ENCODE measurements at places on chromosomes 3 and 15.

DNA sequence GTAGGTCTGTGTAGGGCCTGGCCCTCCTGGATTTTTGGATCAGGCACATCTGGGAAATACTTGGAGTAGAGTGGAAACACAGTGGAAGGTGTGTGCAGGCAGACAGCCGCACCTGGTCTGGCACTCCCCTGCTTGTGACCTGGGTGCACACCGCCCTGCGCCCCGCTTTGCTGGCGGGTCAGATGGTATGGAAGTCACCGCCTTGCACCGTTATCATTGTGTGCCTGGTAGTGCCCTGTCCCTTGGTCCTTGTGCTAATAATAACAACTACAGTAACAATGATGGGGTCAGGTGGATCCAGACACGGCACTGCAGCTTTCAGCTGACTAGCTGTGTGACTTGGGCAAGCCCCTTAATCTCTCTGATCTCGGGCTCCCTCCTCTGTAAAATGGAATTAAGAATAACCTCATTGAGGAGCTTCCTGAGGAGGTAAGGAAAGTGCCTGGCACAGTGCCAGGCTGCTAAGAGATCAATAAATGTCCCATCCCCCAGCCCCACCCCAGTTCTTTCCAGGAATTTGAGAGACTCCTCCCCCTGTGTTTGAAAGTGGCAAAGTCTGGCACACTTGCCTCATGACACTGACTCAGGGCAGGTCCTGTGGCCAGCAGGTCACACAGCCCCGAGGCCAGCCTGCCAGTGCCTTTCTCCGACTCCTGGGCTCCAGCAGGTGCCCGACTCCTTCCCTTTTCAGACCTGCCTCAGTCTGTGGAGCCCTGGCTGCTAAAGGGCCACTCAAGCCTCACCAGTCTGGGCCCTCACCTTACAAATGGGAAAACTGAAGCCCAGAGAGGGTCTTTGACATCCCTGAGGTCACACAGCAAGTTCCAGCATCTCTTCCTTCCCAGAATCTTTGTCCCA is 9.8 kb downstream of the ISG20 start:
- no peak for DNase-seq

- no peak for DNase-seq
Observed at GRCh38 chr3:87435926-87436620, 159.7 kb upstream of the POU1F1 start.

DNA sequence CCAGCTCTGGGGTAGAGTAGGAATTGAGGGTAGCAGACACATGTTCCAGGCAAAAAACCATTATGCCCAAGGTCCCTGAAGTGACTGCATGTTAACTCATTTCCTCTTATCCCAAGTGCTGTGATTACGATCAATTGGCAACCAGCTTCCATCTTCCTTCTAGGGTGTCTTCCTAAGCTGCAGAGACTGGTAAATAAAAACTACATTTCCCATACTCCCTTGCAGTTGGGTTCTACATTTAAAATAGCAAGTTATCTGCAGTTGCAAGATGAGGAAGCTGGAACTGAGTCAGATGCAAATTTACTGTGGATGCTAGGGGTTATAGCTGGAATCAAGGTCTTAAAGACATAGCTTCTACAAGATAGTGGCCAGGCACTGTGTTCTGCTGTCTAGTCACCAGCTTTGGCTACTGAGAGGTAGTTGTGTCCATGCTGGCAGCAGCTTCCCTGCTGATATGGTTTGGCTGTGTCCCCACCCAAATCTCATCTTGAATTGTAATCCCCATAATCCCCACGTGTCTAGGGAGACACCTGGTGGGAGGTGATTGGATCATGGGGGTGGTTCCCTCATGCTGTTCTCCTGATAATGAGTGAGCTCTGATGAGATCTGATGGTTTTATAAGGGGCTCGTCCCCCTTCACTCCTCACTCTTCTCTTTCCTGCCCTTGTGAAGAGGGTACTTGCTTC is 51.3 kb upstream of the FBN1 start:
- no peak for DNase-seq

DNA sequence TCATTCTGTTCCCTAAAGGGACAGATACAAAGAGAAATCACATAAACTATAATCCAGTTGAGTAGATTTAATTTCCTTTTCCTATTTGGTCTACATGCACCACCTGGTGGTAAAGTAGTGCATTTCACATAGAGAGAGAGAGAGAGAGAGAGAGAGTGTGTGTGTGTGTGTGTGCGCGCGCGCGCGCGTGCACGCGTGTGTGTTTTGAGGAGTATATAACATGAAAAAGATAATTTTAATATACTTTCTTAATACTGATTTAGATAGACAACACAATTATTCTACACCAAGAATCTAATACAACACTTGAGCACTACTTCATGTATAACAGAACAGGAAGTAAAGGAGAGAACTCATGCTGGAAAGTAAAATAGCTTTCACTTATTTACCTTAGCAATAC is 1.1 kb upstream of the FGF7 start:
- DNase-seq = peak; percentile 13

DNA sequence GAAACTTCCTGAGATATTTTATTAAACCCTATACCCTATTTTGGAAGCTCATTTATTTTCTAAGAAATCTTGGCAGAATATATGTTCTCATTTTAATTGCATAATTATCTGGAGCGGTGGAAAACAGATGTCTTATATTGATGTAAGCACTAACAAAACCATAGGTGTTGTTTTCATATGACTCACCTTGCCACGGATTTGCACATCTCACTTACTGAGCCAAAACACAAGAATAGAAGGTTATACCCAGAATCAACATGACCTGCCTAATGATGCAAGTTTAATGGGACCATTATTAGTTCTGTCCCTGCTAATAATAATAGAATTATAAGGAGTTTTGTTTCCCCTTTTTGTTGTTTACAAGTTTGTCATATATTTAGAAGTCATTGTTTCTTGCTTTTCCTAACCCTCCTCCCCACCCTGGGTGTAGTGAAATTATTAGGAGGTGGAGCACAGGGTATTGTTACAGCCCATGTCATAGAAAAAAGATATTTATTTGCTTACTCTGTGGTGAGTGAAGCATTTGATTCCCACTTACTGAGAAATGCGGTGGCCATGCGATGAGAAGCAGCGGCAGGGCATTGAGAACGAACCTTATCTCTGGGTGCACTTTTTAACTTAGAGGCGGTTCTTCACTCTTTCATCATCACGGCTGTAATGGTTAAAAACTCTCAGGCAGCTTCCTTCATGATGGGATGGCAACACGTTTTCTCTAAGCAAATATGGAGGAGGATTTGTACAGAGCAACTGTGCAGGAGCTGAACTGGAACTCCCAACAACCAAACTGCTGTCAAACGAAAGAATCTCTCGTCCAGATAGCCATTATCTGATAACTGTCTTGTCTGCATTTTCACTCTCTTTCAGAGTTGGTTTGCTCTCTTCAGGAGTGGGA is 521 bp downstream of the IL5RA start:
- DNase-seq = peak; percentile 8

GRCh38 chr15:76932135-76932966 is 802 bp downstream of the RCN2 start:
- DNase-seq = peak; percentile 9

GRCh38 chr15:40075298-40076044 is 33.2 kb downstream of the BMF start:
- no peak for DNase-seq

- DNase-seq = no peak
Observed at GRCh38 chr3:195139091-195139875, 131.7 kb downstream of the XXYLT1 start.

GRCh38 chr3:177122183-177122856 is 75.0 kb downstream of the TBL1XR1 start:
- DNase-seq = no peak

DNA sequence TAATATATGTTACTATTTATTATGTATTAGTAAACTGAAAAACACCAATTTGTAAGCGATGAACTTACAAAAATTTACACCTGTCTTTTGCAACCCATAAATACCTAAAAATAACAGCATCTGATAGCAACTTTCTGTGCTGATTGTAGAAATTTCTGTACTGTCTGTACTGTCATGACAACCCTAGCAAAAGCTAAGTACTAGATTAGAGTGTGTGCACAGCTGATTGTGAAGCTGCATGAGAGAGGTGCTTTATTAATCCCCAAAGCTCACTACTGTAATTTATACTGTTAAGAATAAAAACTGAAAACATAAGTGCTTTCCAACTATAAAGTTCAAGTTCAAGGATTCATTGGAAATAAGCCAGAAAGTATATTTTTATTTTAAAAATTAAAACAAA is 815 bp downstream of the BCL2A1 start:
- no peak for DNase-seq

Data from HL-60 (cell line).